ENCODE measurements at places on chromosomes 4 and X.

- DNase-seq: no peak
Measured at GRCh38 chr4:85147481-85148076, 181.1 kb upstream of the WDFY3 start.

DNA sequence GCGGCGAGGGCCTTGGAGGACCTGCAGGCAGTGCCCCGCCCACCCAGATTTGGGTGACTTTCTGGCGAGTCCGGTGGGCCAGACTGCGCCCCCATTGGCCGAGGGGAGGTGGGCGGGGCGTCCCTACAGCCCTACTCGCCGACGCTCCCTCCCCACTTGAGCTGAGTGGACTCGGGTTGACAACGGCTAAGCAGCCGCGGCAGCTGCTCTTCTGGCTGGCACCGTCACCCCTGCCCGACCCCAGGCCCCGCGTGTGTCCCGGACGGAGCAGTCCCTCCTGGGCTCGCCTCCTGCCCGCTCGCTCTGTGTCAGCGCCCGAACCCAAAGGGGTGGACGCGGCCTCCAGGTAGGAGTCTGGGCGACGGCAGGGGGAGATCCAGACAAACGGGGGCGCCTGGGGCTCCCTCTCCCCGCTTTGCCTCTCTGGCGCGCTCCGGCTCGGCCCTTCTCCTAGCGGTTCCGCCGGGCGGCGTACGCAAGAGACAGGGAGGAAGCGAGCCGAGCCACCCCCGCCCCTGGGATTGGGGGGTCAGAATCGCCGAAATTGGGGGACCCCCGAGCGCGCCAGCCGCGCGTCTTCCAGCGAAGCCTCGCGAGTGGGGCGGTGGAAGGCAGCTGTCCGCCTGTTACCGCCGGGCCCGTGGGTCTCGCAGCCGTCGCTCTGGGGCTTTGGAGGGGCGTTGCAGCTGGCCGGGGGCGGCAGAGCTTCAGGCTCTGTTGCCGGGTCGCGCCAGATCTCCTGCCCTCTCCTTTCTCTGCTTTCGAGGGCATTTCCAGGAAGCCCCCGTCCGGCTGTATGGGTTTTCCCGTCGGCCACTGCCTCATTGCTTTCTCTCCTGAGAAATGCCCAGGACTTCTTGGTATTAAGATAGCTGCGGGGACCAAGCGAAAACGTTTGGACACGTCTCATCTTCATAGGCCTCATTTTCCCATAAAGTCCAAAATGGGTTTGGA is 46.3 kb downstream of the STARD8 start:
- DNase-seq: no peak

- no peak for DNase-seq
Measured at GRCh38 chr4:20326460-20326859, 74.8 kb downstream of the SLIT2 start.

DNA sequence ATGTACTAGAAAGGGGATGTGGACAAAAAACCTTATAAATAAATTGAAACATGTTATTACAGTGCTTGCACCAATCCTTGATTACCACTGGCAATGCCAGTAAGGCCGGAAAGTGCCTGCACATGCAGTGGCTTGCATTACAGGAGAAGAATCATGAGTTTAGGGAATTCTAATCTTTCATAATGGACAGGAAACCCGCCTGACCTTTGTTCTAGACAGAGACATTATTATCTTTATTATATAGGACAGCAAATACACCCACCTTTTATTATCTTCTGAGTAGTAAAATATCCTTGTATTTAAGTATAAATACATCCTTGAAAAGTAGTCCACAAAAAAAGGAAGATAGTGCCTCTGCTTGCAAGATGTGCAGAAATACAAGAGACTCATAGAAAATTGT is 379.9 kb upstream of the LCORL start:
- no peak for DNase-seq

DNA sequence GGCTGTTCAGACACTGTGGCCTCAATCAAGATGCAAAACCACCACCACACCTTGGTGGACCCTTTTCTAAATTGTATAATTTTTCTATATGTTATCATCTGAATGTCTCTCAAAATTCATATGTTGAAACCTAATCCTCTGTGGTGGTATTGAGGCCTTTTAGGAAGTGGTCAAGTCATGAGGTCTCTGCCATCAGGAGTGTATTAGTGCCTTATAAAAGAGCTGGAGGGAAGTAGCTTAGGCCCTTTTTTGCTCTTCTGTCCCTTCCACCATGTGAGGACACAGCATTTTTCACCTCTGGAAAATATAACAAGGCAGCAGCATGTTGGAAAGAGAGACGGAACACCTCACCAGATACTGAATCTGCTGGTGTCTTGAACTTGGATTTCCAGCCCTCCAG is 30.5 kb upstream of the DKK2 start:
- DNase-seq: no peak

DNA sequence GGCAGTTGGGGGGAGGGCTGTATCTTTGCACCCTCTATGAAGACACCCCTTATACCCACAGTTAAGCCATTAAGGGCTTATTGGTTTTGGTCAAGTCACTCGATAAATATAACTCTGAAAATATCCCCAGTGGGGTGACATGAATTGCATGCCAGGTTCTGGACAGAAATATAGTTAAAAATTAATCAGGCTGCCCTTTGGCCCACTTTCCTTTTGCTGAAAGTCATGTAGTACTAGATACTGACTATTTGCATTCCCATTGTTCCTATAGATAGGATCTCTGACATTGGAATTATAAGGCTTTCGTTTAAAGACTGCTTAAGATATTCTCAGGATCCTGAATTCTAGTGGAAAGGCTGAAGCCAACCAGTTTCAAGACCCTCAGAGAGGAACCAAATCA is 43.5 kb upstream of the LAMP2 start:
- no peak for DNase-seq

- no peak for DNase-seq
Measured at GRCh38 chr4:170691168-170691567, 601.4 kb upstream of the AADAT start.

GRCh38 chrX:15816438-15816809 is 26.1 kb downstream of the ZRSR2 start:
- no peak for DNase-seq

GRCh38 chr4:101682946-101683345 is 107.6 kb upstream of the BANK1 start:
- no peak for DNase-seq

GRCh38 chrX:124269881-124270280 is 62.6 kb upstream of the TEX13D start:
- DNase-seq: no peak

DNA sequence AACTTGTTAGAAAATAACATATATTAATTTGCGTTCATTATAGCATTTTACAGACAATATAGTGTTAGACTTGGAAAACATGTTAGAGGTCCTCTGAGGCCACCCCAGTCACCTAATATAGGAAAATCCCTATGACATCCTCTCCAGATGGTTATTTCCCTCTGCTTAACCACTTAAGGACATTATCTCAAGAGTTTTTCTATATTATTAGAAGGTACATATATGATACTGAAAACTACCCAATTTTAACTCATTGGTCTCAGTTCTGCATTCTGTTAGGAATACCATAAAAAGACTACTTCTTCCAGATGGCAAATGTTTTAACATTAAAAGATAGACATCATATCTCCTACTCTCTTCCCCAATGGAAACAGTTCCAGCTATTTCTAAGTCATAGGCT is 21.4 kb downstream of the PTPN13 start:
- no peak for DNase-seq

GRCh38 chr4:87209696-87210095 is 10.7 kb downstream of the KLHL8 start:
- DNase-seq: no peak

GRCh38 chrX:116726806-116727205 is 264.0 kb upstream of the CT83 start:
- DNase-seq: no peak

DNA sequence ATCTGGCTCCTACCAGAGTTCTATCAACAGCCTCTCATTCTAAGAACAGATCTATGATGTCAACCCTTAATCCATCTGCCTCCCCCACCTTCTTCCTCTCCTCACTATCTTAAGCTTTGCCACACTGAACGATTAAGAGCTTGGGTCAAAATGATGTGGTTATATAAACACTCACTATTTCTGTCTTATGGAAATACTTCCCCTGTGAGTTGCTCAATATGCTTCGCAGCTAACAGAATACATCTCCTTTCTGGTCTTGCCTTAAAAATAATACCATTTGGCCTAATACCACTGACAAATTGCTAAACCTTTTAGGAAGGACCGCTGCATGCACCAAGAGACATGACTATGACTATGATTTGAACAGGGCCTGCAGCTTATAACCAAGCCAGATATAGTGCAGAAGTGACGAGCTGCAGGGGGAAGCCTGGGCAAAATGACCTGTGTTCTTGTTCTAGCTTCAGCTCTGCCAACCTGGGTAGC is 130.9 kb downstream of the RNF150 start:
- DNase-seq: no peak

DNA sequence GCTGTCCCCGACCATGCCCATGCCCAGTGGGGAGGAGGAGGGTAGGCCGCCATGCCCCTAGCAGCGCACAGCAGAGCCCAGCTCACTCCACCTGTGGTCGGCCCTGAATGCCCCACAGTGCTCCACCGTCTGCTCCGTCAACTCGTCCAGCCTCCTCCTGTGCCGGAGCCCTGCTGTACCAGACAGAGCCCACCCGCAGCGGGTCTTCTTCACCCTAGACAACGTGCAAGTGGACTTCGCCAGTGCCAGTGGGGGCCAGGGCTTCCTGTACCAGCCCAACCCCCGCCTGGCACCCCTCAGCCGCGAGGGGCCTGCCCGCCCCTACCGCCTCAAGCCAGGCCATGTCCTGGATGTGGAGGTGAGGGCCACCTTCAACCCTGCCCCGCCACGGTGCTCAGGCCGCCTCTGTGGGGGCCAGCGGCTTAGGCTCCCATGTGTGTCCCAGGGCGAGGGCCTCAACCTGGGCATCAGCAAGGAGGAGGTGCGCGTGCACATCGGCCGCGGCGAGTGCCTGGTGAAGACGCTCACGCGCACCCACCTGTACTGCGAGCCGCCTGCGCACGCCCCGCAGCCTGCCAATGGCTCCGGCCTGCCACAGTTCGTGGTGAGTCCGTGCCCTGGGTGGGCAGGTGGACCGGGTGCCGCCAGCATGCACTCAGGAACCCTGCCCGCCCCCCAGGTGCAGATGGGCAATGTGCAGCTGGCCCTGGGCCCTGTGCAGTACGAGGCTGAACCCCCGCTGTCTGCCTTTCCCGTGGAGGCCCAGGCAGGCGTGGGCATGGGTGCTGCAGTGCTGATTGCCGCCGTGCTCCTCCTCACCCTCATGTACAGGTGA is 6.9 kb upstream of the SRPK3 start:
- DNase-seq: no peak

DNA sequence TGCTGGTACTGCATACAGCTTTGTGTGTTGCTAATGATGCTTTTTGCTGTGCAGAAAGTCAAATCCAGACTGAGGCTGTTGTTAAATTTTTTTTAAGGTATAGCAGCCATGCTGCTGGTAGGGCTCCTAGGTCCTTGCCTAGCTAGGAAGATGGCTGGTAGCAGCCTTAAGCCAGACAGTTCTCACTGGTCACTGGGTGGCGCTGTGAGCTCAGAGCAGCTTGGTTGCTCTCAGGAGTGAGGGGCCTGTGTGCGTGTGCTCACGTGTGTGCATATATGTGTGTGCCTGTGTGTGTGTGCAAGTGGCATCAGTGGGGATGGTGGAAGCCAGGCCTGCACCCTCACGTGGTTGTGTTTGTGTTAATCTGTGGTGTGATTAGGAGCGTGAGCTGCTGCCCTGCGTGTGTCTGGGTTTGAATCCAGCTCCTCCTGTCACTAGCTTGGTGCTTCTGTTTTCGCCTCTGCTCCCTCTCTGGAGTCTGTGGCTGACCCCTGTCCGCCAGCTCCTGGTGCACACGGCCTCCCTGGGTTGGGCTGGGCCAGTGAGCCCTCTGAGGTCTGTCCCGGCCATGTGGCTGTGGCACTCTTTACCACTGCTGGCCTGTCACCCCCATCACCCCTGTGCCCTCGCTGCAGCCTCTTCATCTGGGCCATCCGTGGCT is 46.1 kb downstream of the SORCS2 start:
- DNase-seq: no peak

GRCh38 chr4:61805227-61805626 is 605.1 kb downstream of the ADGRL3 start:
- no peak for DNase-seq

All from activated effector memory CD4-positive, alpha-beta T cell treated with Interleukin-2 at 50 U/mL for 16 hours (primary cell).